ENCODE measurements at places on chromosomes 7 and 10.
A peak's percentile ranks its signal among the peaks of the same experiment; 100 is the strongest.

- DNase-seq = no peak
Observed at GRCh38 chr7:74173074-74173473, 1.1 kb upstream of the EIF4H start.

DNA sequence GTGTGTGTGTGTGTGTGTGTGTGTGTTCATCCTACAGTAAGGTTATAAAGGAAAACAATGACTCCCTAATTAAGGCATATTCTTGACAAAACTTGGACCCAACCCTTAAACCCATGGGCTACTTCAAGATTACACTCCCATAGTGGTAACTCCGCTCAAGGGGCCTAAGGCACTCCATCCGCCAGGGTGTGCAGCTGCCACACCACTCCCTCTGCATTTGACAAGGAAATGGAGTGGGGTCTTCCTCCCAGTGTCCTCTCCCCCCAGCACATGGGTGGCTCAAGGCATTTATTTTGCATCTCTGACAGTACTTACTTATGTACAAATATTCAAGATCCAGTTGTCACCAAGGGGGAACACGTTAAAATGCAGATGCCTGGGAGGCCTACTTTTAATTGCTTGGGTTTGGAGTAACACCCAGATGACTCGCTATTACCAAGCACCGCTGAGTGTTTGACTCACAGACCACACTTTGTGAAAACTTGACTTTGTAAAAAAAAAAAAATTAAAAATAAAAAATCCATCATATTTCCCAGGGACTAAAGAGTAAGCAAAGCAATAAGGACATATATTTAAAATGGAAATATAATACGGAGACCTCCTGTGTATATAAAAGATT lies 53.0 kb upstream of the AGR3 start:
- no peak for DNase-seq

DNA sequence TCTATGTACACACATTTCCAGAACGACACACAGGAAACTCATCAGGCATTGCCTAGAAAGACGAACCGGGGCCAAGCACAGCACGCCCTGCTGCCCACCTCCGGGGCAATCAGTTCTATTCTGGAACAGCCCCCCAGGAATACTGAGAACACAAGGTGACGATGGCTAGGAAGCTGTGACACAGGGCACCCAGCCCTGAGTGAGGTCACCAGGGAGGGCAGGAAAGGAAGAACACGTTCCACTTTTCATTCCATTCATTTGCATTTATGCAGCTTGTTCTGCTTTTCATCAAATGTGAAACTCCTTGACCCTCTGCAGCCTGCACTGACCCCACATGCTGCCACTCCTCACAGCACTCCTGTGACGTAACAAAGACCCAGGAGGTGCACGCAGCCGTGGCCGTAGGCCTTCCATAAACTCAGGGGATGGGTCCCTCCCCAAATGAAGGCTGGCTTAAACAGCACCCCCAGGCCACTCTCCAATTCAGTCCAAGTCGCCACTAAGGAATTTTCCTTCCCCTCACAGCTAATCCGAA lies 28.9 kb downstream of the MAD1L1 start:
- DNase-seq = no peak

DNA sequence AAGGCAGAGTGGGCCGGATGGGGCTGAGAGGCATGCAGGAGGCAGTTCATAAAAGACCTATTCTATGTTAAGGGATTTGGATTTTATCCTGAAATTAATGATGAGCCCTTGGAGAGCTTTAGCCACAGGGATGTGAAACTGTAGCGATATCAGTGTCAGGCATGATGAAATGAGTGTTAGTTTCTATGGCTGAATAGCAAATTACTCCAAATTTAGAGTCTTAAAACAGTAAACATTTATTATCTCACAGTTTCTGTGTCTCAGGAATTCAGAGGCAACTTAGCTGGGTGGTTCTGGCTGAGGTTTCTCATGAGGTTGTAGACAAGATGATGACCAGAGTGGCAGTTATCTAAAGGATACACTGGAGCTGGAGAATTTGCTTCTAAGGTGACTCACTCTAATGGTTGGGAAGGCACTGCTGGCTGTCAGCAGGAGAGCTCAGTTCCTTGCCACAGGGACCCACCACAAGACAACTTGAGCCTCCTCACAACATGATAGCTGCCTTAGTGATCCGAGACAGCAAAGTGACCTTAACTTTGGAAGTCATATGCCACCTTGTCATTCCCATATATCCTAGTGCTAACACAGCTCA lies 36.7 kb upstream of the SFTPD start:
- DNase-seq = no peak

GRCh38 chr10:29392376-29393021 lies 103.6 kb downstream of the LYZL1 start:
- DNase-seq = no peak

DNA sequence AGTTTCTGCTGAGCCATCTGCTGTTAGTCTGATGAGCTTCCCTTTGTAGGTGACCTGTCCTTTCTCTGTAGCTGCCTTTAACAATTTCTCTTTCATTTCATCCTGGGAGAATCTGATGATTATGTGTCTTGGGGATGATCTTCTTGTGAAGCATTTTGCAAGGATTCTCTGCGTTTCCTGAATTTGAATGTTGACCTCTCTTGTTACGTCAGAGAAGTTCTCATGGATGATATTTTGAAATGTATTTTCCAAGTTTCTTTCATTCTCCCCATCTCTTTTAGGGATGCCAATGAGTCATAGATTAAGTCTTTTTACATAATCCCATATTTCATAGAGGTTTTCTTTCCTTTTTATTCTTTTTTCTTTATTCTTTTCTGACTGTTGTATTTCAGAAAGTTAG lies 184.2 kb upstream of the BET1 start:
- DNase-seq = no peak

GRCh38 chr10:111107023-111107422 lies 30.2 kb downstream of the ADRA2A start:
- DNase-seq = no peak

DNA sequence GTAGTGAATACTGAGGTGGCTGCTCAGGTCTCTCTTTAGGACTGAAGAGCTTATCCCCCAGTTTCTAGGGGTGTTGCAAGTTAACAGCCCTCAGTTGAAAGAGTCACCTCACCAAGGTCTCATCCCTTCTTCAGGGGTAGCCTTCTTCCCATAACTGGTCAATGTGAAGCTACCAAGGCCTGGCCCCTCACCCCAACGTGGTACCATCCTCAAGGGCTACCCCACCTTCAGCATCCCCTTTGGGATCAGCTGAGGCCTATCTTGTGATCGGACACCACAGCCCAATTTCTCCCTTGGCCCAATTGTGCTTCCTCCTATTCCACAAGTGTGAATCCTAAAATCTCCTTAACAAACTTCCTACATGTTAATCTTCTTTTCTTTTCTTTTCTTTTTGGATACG lies 289.5 kb upstream of the MKLN1 start:
- DNase-seq = no peak

DNA sequence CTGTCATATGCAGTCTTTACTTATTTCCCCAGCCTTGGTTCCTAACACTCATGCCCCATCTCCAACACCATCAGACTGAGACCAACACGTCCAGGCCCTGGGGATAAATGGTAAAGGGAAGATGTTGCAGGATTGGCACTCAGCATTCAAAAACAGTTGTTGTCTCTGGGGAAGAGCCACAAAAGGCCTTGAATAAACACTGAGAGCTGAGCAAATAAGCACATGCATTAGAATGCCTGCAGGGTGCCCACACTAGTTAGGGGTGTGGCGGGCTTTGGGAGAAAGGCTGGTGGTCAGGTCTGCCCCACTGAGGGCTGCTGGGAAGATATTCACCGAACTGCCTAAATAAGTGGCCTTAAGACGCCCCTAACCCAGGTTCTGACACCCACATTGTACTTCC lies 391.0 kb downstream of the GFRA1 start:
- DNase-seq = no peak

- DNase-seq = peak; percentile 23
Observed at GRCh38 chr10:91883549-91884444, 25.5 kb downstream of the FGFBP3 start.

DNA sequence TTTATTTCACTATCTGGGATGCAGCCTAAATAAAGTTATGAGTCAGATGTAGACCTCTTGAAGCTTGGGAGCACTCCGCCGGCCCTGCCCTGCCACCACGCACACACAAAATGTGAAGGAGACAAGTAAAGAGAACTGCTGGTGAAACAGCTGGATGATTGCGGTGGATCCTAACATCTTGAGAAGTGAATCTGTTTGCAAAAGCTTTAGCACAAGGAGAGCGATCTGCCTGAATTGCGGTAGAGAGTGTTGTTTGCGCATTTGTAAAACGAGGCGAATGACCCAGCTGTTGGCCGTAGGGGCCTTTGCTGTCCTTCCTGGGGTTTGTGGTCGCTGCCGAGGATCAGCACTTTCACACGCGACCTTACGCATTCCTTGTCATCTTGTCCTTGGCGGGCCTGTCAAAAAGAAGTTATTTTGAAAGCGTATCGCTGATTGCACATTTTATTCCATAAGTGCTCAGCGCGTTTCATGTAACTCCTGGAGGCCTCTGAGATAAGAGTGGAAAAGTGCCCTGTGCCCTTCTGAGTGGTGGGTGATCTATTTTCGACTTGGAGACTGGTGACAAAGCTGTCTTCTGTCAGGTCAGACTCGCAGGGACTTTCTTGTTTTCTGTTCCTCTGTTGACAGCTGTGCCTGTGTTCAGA lies 40.8 kb downstream of the RBM20 start:
- DNase-seq = no peak

DNA sequence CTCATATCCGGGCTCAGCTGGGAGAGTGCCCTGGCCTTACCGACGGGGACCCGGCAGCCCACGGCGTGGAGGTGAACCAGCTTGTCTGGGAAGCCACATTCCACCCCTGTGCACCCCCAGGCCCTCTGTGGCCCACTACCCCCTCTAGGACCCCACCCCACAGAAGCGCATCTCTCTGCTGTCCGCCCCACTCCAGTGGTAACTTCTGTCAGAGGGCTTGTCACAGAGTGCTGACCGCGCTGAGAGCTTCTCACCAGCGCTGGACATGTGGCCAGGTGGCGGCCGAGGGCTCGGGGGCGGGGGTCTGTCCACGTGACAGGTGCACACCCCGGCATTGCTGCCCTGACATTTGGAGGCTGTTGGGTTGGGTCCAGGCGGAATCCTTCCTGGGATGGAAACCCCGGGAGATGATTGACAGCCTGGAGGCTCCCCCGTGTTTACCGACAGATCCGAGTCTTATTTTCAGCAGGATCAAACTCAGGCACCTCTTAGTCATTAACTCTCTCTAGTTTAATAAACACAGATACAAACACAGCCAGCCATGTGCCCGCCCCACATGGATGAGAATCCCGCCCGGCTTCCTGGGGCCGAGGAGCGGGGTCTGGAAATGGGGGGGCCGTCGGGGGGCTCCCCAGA lies 5.1 kb downstream of the ELFN1 start:
- DNase-seq = no peak

DNA sequence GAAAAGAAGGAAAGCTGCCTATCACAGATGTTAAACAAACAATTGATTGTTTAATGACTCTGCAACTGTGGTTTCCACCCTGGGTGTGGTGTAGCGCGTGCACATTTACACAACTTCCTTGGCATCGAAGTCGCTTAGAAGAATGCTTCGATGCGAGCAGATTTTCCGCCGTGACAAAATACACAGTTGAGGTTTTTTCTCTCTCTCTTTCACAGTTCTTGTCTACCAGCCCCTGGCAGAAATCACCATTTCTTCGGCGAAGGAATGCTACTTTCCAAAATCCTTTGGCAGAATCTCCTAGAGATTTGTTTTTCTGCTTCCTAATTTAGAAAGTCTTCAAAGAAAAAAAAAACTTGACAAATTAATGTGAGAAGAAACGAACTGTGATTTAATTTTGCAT lies 70.7 kb upstream of the C1QL3 start:
- DNase-seq = no peak

- no peak for DNase-seq
Observed at GRCh38 chr7:134826105-134826504, 46.7 kb downstream of the CALD1 start.

DNA sequence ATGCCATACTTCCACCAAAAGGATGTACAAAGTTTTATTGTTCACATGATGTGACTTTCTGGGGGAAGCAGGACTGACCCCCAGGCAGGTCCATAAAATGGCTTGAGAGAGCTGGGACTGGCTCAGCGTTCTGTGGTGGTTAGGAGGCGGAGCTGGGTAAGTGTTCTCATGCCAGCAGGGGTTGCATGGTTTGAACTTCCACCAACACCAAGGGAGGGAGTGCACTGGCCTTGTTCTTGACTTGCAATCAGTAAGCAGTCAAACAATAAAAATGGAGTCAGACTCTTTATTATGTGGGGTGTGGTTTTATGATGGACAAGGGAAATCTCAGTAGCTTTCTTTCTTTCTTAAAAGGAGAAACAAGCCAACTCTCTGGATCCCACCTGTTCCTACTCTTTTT lies 95.4 kb upstream of the PRR15 start:
- DNase-seq = no peak

GRCh38 chr10:109203646-109204353 lies 719.5 kb downstream of the XPNPEP1 start:
- no peak for DNase-seq

GRCh38 chr10:102326031-102326430 lies 69.5 kb upstream of the NFKB2 start:
- no peak for DNase-seq

DNA sequence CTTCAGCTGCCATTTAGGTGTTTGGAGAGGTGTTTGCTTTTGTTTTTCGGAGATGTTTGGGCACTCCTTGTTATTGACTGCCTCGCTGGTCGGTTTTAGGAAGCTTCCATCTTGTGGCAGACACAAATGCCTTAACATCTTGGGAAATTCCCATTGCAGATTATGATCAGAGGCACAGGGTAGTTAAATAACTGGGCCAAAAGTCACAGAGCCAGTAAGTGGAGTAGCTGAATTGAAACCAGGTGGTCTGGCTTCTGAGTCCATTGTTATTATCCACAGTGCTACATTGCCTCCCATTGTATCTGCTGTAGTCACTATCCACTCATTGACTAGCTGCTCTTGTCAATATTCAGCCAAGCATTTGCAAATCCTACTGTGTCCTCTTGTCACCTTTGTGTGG lies 138.2 kb upstream of the PLPP4 start:
- DNase-seq = no peak

- DNase-seq = no peak
Observed at GRCh38 chr10:46230615-46231014, 56.2 kb upstream of the ANTXRL start.

DNA sequence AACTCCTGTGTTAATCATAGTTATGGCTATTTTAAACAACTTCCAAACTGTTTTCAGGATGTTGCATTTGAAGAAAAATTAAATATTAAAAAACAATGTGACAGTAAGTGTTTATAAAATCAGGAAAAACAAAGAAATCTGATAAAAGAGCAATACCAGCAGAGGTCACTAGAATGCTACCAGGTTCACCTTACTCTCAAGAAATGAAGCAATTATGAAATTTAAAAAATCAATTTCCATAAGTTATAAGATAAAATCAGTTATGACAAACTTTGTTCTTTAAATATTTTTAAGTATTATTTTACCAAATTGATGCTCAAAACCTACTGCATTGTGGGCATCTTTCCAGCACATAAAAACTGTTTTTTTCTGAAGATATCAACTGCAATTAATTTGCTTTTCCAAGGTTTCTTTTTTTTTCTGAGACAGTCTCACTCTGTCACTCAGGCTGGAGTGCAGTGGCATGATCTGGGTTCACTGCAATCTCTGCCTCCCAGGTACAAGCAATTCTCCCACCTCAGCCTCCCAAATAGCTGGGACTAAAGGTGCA lies 50.7 kb upstream of the RHEB start:
- DNase-seq = no peak

- DNase-seq = peak; percentile 37
Observed at GRCh38 chr10:73076360-73077183, 20.1 kb downstream of the P4HA1 start.

All from AG04449 (cell line).